ENCODE measurements at places on chromosomes 16 and 17.

- DNase-seq: no peak
Observed at GRCh38 chr17:71511266-71511995, 609.4 kb upstream of the SOX9 start.

DNA sequence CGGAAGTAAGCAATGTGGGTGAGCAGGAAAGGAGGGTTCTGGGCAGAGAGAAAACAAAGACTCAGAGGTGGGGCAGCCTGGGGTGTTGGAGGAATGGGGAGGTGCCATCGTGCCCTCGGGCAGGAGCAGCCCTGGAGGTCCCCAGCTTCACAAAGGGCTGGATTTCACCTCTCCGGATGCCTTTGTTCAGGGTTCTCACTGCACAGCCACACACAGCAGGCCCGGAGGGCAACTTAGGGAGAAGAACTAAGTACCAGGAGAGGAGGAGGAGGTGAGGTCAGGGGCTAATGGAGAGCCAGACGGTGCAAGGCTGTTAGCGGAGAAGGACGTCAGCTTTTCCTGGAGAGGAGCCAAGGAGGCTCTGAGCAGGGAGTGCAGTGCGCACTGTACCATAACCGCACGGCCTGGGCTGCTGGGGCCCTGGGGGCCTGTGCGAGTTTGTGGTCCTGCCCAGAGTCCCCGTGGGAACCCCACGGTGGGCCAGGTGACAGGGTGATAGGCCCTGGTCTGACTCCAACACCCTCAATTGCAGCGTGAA is 9.3 kb downstream of the ARRB2 start:
- DNase-seq: no peak

DNA sequence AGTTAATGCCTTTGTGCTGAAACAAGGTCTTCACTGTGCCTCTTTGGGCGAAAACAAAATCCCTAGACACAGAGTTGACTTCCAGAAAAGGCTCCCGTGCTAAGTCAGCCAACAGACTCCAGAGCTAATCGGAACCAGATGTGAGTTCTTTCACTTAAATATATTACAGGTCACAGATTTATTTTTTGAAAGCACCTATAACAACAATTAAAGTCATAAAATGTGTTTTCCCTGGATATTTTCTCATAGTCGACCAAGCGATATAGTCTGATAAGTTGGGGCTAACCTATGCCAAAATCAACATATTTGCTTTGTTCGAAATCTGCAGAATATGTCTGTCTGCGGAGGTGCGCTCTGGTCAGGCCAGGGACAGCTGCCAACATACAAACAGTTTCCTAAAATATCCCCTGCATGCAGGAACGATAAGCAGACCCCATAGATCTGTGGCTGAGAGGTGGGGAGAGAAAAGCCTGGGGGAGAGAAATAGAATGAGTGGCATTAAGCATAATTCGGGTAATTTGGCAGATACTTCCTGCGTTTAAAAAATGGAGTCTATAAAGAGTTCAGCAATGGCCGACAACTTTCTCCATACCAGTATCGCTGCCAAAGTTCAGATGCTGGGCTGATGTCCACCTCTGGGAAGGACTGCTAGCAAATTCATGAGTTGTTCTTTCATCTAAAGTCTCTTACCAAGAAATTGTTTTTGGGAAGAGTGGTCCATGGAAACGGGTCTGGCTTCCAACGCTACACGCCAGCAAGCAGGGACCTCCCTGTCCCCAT is 50.8 kb upstream of the MYH10 start:
- DNase-seq: no peak

GRCh38 chr17:73349138-73349537 is 37.3 kb upstream of the CDC42EP4 start:
- DNase-seq: no peak

GRCh38 chr17:47803201-47803600 is 18.4 kb downstream of the OSBPL7 start:
- no peak for DNase-seq

- DNase-seq: no peak
Observed at GRCh38 chr17:9071016-9071415, 49.7 kb downstream of the NTN1 start.

- DNase-seq: no peak
Observed at GRCh38 chr17:60138769-60139437, 10.9 kb upstream of the CA4 start.

GRCh38 chr17:50957600-50958575 is 91.7 kb upstream of the TOB1 start:
- no peak for DNase-seq

GRCh38 chr17:82177761-82178498 is 34.7 kb downstream of the CCDC57 start:
- no peak for DNase-seq

- DNase-seq: no peak
Observed at GRCh38 chr17:4533523-4534504, 21.4 kb downstream of the MYBBP1A start.

DNA sequence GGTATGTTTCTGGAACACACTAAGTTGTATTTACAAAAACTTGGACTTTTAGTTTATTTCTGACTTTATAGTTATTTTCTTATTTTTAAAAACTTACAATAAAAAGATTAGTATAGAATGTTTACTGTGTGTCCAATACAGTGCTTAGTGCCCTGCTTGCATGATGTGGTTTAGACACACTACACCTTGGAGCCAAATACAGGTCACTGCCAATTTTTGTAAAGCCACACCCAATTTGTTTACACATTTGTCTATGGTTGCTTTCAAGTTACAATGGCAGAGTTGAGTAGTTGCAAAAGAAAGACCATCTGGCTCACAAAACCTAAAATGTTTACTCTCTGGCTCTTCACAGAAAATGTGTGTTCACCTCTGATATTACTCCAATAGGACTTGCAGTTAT is 807.1 kb downstream of the KCNJ2 start:
- no peak for DNase-seq

DNA sequence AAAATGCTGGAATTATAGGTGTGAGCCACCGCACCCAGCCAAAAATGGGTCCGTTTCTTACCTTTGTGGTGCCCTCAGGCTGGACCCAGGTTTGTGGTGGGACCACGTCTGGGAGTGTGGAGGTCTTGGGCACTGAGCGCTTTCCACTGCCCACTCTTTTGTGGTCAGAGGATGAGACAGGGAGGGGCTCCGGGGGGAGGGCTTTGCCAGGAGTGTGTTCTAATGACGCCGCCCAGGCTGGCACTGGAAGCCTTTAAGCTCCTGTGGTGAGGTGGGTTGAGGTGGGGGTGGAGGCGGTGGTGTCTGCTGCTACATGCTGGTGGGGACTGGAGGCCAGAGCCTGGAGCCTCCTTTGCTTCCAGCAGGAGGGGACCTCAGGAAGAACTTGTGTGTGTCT is 12.8 kb upstream of the ADCY7 start:
- no peak for DNase-seq

Data from stimulated activated CD8-positive, alpha-beta memory T cell treated with anti-CD3 and anti-CD28 coated beads, Interleukin-15, amount 100 ng/mL, for 4 hours (primary cell).